ENCODE measurements at places on chromosomes 16 and 17. TPM values are rescaled to one million over a fixed set of nuclear protein-coding genes. Genes with fewer than 3 reads are reported as not detected.

GRCh38 chr17:17024778-17025300, 17.4 kb upstream of the MPRIP start:
- peak; percentile 23 for DNase-seq

DNA sequence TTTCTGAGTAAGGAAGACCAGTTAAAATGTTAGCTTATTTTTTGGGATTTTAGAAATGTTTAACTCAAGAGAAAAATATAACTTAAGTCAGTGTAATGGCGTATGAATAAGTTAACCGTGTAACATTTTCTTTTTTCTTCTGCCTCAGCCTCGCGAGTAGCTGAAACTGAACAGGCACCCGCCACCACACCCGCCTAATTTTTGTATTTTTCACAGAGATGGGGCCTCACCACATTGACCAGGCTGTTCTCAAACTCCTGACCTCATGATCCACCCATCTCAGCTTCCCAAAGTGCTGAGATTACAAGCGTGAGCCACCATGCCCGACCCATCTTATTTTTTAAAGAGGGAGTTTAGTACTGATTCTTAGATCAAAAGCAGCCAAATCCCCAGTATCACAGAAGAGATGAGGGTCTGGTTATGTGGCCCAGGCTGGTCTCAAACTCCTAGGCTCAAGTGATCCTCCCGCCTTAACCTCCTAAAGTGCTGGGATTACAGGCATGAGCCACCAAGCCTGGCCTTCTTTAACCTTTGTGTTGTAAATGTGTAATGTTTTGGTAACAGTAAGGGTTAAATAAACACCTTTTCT, 16.8 kb downstream of the PITPNC1 start:
- no peak for DNase-seq

Gene KRT39
- not detected for total RNA-seq

Gene SENP3
- 60.2 TPM for total RNA-seq

Gene SPATA22
- not detected for total RNA-seq
